Cardiac fibroblast (primary cell): ENCODE measurements at places on chromosomes 5 and 9.

DNA sequence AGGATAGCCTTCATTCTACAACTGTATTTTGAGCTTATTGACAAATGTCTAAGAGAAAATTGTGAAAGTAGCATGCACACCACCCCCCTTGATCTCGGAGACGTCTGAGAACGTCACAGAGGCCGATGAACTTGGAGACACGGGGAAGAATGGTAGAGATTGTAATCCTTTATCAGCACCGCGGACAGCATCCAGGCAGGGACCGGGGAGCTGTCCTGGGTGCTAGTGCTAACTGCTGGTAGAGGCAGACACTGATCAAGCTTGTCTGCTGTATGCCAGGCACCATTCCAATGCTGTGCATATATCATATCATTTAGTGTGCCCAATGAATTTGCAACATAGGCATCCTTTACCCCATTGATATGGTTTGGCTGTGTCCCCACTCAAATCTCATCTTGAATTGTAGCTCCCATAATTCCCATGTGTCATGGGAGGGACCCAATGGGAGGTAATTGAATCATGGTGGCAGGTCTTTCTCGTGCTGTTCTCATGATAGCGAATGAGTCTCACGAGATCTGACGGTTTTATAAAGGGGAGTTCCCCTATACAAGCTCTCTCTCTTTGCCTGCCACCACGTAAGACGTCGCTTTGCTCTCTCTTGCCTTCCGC lies 98.8 kb downstream of the LHX2 start:
- DNase-seq: peak; percentile 67

DNA sequence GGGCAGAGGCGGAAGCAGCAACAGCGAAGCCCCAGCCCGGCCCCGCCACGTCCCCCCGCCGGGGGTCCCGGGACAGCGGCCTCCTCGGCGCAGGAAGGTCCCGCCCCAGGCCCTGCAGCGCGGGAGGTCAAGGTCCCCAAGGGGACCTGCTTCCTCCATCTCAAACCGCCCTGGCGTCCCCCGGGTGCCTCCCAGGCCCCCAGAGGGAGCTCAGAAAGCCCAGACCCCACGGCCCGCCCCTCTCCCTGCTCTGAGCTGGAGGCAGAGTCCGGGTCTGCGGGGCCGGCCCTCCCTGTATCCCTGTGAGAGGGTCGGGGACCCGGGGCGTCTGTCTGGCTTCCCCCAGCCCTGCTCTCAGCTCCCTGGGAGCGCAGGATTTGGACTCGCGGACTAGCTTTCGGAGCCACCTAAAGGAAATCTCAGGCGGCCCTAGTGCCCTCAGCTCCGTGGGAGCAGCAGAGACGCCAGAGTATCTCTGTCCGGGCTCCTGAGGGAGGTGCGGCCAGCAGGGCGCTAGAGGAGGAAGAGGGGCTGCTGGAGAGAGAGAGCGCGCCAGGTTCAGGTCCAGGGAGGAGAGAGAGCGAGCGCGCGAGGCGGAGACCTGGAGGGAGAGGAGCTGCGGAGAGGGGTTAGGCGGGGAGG lies 30.7 kb downstream of the EXOC3 start:
- DNase-seq: peak; percentile 35

DNA sequence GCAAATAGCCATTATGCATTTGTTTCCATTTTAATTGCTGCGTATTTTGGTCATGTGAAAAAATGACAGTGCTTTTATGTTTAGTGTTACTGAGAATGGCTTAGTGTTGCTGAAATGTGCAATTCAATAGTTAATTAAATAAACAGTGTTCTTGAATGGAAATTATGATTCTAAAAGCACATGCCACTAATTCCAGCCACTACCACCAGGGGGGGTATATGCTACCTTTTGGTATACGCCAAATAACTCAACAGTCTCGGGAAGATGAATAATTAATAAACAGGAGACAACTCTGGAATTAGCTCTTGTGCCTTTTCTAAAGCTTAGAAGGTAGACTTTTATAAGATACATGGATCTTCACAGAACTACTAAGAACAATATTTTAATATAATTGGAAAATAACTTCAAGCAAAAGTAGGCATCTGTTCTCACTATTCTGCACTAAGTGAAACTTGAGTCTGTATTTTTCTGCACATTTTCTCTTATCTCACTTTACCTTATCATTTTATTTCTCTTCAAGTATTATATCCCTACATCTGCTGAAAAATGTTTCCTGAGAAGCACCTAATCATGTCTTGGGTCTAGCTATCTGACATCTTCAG lies 83.5 kb upstream of the MINAR2 start:
- peak; percentile 66 for DNase-seq

GRCh38 chr5:132458651-132459030 lies 31.9 kb downstream of the IRF1 start:
- DNase-seq: no peak

- no peak for DNase-seq
These were observed 34.3 kb downstream of the NFIB start for GRCh38 chr9:14279671-14280070.

DNA sequence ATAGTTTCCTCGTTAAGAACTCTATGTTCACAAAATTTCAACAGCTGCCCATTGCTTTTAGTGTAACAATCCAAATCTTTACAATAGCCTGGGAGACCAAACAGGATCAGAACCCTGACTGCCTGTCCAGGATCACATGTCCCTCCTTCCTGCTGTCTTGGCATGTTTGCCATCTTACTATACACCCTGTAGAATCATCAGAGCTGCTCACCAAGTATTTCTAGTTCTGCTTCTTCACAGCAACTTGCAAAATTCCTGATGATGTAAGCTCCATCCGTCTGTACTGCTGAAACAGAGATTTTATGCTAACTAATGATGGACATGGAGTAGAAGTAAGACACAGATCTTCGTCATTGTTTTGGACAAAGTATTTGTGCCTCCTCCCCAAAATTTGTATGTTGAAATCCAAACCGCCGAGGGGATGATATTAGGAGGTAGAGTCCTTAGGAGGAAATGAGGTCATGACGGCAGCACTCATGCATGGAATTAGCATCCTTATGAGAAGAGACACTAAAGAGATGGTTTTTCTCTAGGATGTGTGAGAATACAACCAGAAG lies 464.9 kb upstream of the BRINP1 start:
- no peak for DNase-seq

DNA sequence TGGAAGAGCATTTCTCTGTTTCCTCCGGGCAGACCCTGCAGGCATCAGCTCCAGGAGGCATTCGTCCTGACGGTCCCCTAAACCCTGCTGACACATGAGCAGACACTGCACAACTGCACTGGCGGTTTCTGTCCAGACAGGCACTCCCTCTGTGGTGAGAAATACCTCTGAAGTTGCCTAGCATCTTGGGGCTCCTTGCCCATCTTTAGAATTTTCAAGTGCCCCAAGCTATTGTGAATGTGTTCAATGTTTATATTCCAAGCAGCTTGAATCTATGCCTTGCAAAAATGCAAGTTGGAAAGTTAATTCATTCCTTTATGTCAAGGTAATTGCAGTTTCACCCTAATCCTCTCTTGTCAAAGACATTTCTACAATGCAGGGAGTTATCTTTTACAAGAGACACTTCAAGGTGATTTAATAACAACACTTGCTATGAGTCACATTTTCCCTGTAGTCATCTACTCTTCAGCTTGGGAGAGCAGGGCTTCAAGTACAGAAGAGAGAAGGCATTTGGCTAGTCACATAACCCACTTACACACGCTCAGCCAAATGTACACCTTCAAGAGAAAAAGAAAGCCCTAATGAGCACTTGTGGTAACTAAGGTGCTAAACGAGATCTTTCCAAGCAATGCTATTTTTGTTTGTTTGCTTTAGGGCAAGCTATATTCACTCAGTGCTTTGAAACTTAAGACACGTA lies 302.5 kb downstream of the MLLT3 start:
- peak; percentile 12 for DNase-seq

DNA sequence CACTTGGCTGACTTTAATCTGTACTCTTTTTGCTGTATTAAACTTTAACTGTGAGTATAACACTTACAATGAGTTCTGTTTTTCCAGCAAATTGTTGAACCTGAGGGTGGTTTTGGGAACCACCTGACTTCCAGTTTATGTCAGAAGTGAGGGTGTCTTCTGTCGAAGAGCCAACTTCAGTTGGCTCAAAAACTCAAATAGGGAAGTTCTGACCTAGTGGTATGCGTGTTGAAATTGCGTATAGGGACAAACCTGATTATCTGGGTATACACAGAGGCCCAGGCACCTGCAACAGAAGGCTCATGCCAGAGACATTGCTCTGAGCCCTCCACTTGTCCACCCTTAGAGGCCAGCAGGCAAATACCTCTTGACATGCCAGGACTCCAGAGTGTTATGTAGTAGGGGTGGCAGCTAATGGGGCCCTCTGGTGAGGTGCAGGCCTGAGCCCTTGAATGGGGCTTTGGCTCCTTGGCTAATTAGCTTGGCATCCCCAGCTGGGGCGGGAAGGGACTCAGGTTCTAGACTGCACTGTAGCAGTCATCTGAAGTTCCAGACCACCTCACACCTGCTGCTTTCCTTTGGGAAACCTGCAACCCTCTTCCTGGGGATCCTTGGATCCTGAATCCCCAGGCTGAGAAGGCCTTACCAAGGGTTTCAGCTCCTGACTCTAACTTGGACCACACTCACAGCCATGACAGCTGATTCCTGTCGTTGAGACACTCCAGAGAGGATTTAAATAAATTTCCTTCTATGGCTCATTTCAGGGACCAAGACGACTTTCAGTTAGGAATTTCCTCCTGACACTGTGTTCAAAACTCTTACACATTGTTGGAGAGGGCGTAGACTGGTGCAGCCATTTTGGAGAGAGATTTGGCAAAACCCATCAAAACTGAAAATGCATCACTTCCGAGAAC lies 189.6 kb downstream of the HSPA4 start:
- no peak for DNase-seq

DNA sequence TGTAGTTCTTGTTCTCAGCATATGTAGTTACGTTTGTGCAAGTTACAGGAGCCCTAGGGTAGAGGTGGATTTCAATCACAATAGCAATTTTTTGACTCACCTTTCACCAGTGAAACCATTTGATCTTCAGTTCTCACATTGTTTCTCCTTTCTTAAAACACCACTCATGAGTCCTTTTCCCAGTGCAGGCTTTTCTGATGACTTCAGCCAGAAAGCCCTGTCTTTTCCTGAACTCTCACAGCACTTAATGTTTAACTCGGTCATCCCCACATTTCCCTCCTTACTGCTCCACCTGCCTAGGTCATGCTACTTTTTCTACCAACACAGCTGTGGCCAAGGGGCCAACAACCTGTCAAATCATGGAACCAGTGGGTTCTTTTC lies 37.9 kb downstream of the ARHGEF28 start:
- no peak for DNase-seq

DNA sequence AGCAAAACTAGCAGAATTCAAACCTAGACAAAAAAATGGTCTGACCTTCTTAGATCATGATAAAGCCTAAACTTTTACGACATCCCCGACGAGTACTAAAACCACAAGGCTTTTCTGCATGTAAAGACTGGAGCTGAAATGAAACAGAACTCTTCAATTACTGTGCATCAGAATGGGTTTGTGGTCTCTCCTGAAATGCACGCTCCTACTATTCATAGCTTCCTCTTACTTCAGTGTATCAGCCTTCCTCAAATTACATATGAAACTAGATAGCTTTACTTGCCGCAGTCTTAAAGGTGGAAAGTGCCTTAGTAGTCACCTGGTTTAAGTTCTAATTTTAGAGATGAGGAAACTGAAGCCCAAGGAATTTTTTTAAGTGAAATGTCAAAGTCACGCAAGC lies 24.6 kb upstream of the MED10 start:
- no peak for DNase-seq

DNA sequence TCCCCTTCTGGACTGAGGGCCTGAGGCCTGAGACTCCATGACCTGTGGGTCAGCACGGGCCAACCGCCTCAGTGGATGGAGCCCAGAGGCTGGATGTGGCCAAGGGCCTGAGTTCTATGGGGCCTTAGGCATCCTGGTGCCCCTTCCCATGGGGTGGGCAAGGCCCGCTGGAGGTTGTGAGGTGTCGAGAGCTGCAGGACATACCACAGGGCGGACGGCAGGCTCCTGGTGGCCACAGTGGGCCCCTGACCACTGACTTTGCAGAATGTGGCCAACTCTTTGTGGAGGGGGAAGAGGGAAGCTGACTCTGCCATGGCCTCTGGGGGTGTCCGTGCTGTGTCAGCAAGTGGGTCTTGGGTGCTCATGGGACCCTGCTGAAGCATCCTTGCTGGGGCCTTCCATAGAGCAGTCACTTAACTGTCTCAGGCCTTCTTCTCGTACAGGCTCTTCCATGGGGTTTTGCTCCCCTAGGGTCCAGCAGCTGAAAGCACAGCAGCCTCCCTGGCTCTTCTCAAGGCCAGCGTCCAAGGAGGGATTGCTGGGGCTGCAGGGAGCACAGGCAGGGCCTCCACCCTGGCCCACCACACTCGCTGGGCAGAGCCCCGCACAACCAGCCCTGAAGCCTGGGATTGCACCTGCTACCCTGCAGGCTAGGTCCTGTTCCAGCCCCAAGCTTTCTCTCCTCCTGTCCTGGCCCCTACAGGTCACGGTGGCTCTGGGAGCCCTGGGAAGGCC lies 21.6 kb upstream of the SLC9A3 start:
- no peak for DNase-seq

DNA sequence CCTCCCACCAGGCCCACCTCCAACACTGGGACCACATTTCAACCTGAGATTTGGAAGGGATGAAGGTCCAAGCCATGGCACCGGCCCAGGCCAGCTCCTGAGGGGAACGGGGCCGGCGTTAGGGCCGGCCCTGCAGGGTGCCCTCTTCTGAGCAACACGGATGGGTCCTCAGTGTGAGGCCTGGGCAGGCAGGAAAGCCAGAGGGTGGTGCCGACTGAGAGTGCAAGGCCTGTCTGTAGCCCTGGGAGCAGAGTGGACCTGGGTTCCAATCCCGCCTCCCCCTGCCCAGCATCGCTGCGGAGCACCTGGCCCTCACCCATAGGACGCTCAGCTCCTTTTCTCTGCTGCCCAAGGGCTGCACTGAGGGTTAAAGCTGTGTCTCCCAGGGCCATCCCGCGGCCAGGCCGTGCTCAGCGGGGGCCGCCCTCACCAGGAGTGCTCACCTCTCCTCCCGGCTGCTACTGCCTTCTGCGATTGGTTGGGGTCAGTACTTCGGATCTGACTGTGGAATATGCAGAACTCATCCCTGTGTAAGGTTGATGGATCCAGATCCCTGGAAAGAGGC lies 44.1 kb upstream of the FCN2 start:
- DNase-seq: no peak

- peak; percentile 18 for DNase-seq
These were observed 34.0 kb upstream of the ZNF484 start for GRCh38 chr9:92911511-92912475.

GRCh38 chr5:130050585-130050984 lies 146.3 kb downstream of the CHSY3 start:
- DNase-seq: no peak

- peak; percentile 76 for DNase-seq
These were observed 75.5 kb upstream of the PUM3 start for GRCh38 chr9:2919347-2919746.
